ENCODE measurements at places on chromosomes 1 and 21. TPM values are rescaled to one million over a fixed set of nuclear protein-coding genes. Genes with fewer than 3 reads are reported as not detected.
A peak's percentile ranks its signal among the peaks of the same experiment; 100 is the strongest.

DNA sequence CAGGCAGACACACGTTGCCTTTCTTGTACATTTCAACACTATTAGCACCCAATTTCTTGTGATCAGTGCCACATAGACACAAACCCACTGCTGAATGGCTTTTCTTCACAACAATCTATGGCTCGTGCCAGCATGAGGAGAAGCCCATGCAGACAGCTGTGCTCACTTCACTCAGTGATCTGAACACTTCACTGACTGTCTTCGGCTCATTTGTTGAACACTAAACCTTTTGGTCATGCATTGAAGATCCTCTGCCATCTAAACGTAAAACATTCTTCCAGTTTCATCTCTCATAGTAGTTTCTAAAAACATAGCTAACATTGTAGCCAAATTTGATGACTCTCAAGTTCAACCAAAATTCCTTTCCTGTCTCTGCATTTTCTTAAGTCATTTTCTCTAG is 331.0 kb upstream of the ZP4 start:
- no peak for DNase-seq

The TMOD4 gene
- total RNA-seq, result 0.35 TPM

GRCh38 chr1:101781201-101781831 is 215.4 kb downstream of the OLFM3 start:
- peak; percentile 55 for DNase-seq

DNA sequence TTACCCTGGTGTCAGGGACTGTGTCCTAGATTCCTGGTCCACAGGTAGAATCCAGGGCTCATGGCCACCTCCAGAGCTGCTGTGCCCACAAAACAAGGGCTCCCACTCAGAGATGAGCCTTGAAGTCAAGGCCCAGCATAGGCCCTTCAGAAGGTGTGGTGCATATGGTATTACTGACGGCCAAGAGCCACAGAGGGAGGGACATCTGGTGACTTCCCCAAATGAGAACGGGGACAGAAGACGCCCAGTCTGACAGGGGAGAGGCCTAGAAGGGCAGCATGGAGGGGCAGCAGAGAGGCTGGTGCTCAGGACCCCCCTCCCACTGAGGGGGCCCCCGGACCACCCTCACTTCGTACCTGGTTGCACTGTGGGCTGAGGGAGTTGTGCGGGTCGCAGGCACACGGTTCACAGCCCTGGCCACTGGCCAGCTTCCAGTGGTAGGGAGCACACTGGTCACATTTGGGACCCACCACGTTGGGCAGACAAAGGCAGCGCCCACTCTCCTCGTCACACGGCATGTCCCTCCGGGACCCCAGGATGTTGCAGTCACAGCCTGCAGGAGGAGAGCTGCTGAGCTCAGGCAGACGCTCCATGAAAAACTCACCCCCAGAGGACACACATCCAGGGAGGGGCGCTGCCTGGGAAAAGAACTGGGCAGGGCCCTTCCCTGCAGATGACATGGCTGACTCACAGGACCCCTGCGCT is 25.0 kb downstream of the LAMB3 start:
- DNase-seq, result no peak

- peak; percentile 87 for DNase-seq
Measured at GRCh38 chr1:202959276-202959620, 1.1 kb upstream of the ADIPOR1 start.

DNA sequence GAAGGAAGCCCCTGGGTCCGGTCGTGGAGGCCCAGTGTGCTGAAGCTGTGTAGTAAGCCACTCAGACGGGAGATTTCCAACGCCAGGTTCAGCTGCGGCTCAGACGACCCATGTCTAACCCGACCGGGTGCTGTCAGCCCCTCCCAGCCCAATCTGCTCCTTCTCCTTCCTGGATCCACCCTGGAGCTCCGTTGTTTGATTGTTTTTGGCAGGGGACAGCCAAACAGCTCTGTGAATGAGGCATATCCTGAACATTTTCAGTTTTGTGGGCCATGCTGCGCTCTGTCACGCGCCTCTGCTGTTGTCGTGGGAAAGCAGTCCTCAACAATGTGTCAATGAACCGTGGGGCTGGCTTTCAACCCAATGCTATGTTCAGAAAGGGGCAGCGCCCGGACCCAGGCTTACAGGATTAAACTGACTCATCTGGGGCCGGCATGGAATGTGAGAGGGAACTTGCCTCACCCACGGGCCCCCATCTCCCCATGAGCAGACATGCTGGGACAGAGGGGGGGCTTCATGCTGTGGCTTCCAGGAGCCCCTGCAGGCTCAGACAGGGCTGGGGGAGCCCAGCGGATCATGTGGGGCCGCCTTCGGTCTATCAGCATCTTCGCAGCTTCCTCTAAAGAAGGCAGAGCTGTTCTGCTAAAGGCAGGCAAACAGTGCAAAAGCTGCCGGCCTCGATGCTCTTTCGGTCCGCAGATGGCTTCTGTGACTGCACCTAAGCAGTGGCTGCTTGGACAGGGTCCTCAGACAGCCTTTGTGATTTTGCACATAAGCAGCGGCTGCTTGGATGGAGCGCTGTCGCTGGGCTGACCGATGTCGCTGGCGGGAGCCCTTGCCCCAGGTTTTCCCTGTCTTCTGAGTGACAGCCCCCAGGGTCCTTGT is 101.7 kb downstream of the RIPK4 start:
- DNase-seq, result peak; percentile 77

The ALDH4A1 gene
- 37.0 TPM for total RNA-seq

The IGSF8 gene
- total RNA-seq, result 33.5 TPM

The SYPL2 gene
- total RNA-seq, result 14.7 TPM

DNA sequence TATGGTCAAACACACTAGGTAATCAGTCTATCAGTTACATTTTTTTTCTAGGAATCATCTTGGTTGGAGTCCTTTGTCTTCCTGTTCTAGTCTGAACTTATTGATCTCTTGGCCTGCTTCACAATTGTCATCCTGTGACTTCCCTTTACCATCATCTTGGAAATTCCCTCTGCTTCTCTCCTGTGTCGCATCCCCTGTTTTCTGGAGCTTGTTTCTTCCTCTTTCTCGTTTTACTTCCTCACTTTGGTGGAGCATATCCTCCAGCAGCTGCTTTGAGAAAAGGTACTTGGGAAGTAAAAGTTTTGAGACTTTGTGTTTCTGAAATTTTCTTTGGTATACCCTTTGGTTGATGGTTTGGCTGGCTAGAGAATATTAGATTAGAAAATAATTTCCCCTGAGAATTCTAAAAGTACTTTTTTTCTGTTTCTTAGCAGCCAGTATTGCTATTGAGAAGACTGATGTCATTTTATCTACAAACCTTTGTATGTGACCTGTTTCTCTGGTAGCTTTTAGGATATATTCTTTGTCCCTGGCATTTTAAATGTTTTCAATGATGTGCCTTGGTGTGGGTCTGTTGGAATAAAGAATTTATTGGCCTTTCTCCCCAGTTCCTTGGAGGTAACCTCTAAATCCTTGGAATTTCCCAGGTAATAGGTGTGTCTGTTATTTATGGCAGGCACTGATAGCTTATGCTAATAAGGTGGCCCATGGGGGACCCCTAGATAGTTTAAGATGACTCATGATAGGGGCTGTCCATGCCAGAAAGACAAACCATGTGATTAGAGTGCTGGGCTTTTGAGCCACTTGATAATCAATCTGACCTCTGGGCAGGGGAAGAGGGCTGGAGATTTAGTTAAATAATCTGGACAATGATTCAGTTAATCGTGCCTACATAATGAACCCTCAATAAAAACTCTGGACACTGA is 6.1 kb upstream of the MYCL start:
- DNase-seq, result no peak

The ALG14 gene
- total RNA-seq, result 0.88 TPM

The ZSWIM5 gene
- total RNA-seq, result not detected

Data from myocyte (in vitro differentiated cells).